ENCODE measurements at places on chromosomes 5 and 9.
A peak's percentile ranks its signal among the peaks of the same experiment; 100 is the strongest.

DNA sequence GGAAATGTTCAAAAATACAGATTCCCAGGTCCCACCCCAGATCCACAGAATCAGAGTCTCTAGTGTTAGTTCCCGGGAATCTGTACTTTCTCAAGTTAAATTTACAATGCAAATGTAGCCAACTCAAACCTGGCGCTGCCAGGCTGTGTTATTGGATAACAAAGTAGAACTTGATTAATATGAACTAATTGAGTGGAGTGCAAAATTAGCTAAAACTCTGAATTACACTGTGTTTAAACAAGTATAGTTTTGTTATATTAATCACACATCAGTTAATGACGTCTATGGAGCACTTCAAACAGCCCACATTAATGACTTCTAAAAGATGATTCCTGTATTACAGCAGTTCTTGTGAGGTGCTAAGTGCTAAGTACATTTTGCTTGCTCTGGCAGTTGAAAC lies 32.4 kb upstream of the CYFIP2 start:
- DNase-seq: no peak

GRCh38 chr9:125652759-125653158 lies 54.2 kb downstream of the MAPKAP1 start:
- no peak for DNase-seq

- DNase-seq: no peak
Measured at GRCh38 chr9:4592886-4593285, 69.2 kb upstream of the PLPP6 start.

DNA sequence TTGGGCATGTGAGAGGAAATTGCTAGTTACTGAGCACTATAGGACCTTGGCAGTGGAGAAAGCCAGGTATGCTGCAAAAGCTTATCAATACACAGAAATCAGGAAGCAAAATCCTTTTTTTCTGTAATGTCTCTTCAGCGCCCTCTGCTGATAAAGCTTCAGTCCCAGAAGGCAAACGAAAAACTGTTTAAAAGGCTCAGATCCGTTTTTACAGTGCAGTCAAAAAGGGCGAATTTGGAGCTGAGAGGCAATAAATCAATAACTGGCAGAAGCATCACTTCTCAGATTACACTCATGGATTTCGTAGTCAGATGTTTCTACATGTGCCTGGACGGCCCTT lies 1.1 kb upstream of the MAN2A1 start:
- peak; percentile 80 for DNase-seq

DNA sequence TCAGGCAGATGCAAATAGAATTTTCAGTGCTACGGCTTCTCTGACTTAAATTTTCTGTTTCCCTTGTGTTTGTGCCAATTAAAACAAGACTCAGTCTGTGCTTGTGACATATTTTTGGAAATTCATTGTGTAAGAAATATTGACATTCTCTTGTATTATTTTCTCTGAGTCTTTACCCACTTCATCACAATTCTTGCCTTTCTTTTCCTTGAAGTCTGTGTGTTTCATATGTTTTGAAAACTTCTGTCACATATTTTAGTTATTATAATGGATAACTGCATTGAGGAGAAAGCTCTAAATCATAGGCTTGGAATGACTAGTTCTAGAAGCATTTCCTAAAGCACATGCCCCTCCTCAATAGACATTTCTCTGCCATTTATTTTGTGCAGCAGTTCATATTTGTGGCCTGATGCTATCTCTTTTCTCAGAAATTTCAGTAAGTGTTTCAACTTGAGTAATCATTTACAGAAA lies 206.6 kb downstream of the PALM2AKAP2 start:
- no peak for DNase-seq

DNA sequence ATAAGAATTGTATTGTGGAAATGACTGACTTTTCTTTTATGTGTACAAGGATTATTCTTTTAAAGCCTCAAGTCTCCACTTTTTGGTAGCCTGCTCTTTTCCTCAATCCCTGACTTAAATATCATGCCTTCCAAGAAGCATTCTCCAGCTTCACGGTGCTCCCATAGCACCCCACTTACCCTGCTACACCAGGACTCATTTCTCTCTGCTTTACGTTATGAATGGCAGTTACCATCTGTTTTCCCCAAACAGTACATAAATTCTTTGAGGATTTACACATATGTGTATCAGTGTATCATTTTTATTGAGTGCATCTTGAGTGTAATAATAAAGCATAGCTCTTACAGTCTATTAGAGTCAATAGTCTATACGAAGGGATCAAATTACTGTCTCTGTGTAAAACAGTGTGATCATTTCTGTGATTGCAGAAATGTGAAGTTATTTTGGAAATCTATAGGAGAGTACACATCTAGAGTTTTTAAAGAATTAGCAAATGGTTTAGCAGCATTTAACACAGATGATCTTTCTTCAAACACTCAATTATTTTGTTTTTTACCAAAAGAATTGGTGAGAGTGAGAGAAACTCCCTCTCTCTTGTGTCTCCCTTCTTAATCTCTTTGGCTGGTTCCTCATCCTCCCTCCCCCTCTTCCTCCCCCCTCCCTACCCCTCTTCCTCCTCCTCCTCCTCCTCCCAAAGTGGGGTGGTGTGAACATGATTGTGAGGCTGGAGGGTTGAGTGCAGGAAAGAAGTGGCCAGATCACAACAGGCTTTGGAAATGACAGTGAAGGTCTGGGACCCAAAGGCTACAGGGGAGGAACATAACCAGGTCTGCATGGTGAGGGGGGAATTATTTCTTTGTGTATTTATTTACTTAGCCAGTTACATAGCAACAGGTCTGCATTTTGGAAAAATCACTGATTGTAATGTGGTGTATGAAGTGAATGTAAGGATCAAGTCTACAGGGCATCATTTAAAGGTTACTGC lies 27.6 kb upstream of the ECM2 start:
- no peak for DNase-seq

- no peak for DNase-seq
Measured at GRCh38 chr5:15012061-15012460, 140.5 kb upstream of the ANKH start.

DNA sequence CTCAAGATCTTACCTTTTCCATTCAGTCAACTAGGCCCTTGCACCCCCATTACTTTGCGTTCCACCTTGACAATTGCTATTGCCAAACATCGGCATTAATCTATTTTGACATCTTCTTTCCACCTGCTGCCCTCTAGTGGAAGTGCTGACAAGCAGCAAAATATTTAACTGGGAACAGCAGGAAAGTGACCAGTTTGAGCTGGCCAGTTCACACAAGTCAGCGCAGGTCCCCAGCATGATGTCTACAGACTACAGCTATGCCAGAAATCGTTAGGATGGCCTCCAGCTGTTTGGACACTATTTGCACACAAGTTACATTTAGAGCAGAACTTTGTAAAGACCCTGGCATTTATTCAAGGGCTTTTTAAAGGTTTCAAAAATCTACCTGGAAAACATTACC lies 160.1 kb downstream of the GHR start:
- DNase-seq: peak; percentile 46

DNA sequence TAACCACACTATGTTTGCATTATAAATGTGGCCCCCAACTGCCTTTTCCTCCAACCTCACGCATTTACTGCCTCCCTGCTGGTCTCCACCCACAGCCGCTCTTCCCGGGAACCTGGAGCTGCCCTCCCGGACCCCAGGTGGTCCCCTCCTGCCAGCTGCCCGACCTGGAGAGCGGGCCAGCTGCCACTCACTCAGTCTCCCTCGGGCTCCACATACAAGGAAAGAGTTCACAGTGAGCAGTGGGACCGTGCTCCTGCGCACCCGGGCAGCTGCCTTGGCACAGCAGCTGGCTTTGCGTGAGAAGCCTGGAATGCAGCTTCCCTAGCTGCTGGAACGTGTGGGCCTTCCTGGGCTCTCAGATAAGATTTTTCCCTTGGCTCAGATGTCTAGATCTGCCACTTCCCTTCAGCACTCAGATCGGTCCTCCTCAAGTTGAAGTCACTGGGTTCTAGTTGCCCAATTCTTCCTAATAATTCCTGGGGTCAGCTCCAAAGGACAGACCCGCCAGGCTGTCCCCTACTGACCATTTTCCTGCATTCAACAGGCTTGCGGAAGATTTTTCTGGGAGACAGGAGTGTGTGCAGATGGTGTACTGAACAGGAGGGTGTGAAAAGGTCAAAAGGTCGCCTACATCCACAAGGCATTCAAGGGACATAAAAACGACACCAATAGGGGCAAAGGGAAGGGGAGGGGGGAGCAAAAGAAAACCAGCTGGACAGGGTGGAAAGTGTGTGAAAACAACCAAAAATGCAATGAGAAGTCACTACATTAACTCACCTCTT lies 69.1 kb downstream of the MYO10 start:
- no peak for DNase-seq

- DNase-seq: no peak
Measured at GRCh38 chr9:20369391-20369790, 252.9 kb downstream of the MLLT3 start.

GRCh38 chr9:24118190-24118589 lies 292.1 kb upstream of the ELAVL2 start:
- no peak for DNase-seq

DNA sequence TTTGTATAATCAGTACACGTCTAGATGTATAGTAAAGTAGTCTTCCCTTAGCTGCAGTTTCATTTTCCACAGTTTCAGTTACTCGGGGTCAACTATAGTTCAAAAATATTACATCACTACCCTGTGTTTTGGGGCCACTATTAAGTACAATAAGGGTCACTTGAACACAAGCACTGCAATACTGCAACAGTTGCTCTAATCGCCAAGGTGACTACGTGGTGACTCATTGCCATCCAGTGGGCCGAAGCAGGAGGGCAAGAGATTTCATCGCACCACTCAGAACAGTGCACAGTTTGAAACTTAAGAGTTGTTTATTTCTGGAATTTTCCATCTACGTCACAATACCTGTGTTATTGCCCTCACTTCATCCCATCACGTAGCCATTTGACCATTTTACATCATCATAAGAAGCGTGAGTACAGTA lies at the start of gene ARL14EPL:
Gene ARL14EPL, plus strand, starts transcription at position 379 of the 424 bp plus-strand sequence. CDS start 18,994 bp downstream, outside the sequence.
- DNase-seq: peak; percentile 21

DNA sequence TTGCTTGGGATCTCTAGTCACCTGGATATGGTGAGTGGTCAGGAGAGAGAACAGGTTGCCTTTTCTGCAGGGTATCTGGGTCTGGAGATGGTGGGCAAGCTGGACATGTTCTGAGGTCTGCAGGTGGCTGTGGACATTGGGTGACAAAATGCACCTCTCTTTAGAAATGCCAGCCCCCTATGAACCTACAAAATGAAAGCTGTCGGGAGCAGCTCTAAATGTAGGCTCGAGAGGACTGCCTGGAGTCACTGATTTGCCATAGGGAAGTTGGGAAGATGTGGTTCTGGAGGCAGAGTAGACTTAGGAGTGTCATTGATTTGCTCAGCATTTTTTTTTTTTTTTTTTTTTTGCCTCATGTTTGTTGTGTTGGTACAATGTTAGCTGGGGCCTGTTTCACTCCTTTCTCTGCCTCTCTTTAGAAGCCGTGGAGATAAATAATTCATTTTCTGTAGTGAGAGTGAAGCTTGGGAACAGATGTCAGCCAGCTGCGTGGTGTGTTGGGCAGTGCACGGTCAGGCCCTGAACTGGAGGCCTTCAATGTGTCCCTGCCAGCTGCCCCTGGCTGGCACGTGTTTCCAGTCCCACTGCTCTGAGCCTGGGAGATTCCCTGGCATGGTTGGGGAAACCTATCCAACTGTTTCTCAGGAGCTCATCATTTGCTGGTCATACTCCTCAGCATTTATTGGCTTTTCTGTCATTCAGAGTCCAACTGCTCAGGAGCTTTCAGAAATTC lies 5.4 kb downstream of the RGS3 start:
- DNase-seq: peak; percentile 61

GRCh38 chr9:108475813-108476212 lies 380.0 kb downstream of the ACTL7B start:
- DNase-seq: no peak

- no peak for DNase-seq
Measured at GRCh38 chr5:76960004-76960625, 7.3 kb downstream of the CRHBP start.

- DNase-seq: no peak
Measured at GRCh38 chr5:154997746-154998145, 15.8 kb upstream of the KIF4B start.

GRCh38 chr5:138905541-138905940 lies 30.4 kb upstream of the LRRTM2 start:
- no peak for DNase-seq

DNA sequence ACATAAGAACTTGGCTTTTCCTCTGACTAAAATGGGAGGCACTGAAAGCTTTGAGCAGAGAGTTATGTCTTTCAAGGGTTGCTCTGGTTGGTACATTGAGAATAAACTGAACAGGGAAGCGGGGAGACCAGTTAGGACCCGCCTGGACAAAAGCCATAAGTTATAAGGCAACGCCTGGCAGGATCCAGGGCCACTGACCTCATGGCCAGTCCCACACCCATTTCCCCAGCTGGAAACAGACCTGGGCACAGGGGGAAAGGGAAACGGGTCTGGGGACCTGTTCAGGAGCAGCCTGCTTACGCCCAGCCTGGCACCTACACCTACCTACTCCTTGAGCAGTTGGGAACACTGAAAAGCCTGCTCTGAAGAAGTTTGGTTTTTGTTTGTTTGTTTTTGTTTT lies 1.3 kb downstream of the SPINK4 start:
- DNase-seq: no peak

- no peak for DNase-seq
Measured at GRCh38 chr5:143601917-143602333, 198.4 kb upstream of the NR3C1 start.

GRCh38 chr9:127181315-127181580 lies 58.8 kb upstream of the ANGPTL2 start:
- DNase-seq: no peak

DNA sequence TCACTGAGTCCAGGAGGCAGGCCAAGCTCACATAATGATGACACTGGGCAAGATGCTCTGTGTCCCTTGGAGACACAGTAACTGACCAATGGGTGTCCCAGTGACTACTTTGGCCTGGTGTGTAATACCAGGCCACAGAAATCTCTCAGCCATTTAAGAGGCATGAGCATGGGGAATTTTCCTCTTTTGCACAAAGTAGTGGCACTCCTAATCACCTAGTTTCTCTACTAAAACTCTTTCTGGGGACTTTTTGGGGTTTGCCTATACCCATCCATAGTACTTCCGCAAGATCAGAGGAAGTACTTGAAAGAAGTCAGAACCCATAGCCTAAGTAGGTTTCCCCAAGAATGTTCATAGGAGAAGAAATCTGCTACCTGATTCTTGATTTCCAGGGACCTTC lies 161.9 kb downstream of the ARSB start:
- no peak for DNase-seq

DNA sequence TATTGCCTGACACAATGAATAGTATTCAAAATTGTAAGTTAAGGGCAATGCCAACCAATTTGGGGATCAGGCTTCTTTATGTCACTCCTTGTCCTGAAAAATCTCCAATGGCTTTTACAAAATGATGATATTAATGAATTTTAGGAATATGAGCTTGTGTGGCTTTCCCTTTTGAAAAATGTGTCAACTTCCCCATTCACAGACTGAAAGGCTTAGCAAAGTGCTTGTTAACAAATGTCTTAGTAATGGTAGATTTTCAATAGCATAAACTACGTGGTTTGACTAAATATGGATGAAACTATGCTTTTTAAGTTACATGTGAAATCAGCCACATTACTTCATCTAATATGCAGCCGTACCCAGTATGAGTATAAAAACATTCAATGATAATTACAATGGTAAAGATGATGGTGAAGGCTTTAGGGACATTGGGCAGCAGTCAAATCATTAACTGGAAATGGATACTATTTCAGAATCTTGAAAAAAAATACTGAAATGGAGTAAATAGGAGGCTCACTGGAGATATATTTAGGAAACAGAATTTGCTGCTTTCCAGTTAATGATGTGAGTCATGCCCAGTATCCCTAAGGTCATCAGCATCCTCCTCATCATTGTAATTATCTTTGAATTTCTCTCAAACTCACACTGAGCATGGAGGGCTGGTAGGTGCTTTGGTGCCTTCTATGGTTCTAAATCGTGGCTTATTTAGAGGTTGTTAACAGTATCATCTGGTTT lies 113.3 kb upstream of the ZNF608 start:
- no peak for DNase-seq

Data from globus pallidus (tissue), 1 donor.